ENCODE measurements at places on chromosomes 4 and X. TPM values are rescaled to one million over a fixed set of nuclear protein-coding genes. Genes with fewer than 3 reads are reported as not detected.

DNA sequence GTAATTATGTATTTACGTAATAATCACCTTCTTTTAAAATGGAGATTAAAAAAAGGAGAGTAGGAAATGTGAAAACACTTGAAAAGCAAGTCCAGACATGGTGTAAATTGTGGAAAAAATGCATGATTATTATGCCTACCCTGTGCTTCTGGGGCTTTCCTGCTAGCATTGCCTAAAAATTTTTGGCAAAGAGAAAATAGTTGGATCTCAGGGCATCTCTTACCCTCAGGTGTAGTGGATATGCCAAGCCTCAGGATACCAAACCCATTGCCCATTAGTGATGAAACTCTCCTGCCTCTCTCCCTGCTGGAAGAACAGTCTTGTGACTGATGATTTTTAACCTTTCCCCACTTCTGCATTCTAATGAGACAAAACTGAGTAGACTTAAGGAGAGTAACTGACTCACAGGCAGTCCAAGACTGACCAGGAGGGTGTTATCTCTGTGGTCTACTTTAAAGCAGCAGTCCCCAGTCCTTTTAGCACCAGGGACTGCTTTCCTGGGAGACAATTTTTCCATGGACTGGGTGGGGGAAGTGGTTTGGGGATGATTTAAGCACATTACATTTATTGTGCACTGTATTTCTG lies 174.6 kb downstream of the ZNF330 start:
- no peak for DNase-seq

DNA sequence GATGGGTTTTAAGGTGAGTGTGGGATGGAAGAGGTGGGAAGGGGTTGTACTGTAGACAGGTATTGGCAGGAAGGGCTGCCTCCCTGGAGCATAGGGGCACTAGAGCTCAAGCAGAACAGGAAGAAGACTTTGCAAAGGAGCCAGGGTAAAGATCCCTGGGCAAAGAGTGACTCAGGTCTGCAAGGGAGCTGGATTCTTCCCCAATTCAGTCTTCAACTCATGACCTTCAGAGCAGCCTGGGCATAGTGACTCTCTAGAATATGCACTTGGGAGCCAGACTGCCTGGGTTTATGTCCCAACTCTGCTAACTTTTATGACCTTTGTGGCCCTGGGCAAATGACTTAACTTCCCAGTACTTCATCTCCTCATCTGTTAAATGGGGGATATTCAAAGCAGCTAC lies 4.0 kb downstream of the LONRF3 start:
- no peak for DNase-seq

- no peak for DNase-seq
These were observed 3.7 kb upstream of the BCOR start for GRCh38 chrX:40101430-40101802.

- no peak for DNase-seq
These were observed 379.7 kb upstream of the FAT1 start for GRCh38 chr4:187103351-187103750.

GRCh38 chr4:52841682-52842456 lies 20.2 kb upstream of the RASL11B start:
- no peak for DNase-seq

GRCh38 chrX:51860679-51861078 lies 32.7 kb upstream of the MAGED1 start:
- no peak for DNase-seq

GRCh38 chrX:152641996-152642395 lies 4.3 kb downstream of the GABRQ start:
- no peak for DNase-seq

- no peak for DNase-seq
These were observed 570 bp upstream of the RNF128 start for GRCh38 chrX:106725931-106726330.

DNA sequence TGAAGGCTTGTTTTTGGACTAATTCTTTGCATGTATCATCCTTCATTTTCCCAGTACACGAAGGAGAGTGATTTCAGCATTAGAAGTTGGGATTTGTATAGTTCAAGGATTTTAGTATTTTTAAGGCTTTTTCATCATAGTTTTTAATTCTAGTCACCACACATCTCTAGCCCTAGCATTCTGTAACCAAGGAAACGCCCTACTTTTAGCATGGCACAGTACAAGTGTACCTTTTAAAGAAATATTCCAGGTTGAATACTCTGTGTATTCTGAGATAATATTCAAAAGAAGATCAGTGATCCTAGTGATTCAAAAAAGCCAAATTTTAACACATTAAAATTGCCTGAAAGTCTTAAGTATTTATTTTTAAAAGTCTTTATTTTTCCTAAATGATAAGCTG lies 150.5 kb downstream of the RAP1GDS1 start:
- no peak for DNase-seq

- DNase-seq, result no peak
These were observed 154.5 kb upstream of the ANK2 start for GRCh38 chr4:112894951-112895350.

DNA sequence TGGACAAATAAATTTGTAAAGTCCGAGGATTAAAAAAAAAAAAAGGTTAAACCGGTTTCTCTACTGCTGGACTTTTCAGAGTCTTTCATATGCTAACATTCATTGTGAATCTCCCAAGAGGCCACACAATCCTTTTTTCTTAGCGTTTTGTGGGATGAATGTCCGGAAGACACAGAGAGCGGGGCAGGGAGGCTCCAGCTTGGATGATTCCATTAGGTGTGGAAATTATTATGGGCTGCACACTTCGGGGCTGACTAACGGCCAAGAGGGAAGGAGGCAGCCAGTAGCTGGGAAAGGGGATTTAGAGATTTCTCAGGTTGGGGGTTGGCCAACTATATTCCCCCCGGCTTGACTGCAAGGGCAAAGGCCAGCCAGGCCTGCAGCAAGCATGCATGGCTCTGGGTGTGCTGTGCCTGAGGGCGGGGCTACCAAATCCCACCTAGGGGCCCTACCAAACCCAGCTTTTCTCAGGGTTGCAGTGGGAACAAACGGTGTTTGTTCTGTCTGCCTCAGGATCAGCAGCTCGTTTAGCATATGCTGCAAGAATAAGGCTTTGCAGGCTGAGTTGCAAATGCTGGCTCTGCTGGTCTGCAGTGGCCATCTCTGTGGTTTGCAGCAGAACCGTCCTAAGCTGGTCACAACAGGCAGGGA lies 28.6 kb downstream of the NYX start:
- DNase-seq, result no peak

DNA sequence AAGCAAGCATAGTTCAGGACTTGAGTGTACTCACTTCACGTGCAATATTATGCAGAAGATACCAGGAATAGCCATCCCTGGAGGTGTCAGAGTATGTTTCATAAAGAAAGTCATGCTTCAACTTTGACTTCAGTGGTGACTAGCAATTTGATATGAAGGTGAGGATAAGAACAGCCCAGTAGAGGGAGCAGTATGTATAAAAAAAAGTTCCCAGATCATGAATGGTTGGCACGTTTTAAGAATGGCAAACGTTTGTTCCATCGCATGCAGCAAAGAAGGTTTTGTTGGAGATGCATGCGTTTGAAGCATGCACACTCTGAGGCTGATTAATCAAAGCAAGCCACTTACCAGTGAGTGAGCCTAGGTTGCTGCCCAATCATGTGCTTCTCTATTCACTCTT lies 33.5 kb upstream of the SLITRK4 start:
- no peak for DNase-seq

GRCh38 chr4:170248029-170248428 lies 158.3 kb upstream of the AADAT start:
- DNase-seq, result no peak

DNA sequence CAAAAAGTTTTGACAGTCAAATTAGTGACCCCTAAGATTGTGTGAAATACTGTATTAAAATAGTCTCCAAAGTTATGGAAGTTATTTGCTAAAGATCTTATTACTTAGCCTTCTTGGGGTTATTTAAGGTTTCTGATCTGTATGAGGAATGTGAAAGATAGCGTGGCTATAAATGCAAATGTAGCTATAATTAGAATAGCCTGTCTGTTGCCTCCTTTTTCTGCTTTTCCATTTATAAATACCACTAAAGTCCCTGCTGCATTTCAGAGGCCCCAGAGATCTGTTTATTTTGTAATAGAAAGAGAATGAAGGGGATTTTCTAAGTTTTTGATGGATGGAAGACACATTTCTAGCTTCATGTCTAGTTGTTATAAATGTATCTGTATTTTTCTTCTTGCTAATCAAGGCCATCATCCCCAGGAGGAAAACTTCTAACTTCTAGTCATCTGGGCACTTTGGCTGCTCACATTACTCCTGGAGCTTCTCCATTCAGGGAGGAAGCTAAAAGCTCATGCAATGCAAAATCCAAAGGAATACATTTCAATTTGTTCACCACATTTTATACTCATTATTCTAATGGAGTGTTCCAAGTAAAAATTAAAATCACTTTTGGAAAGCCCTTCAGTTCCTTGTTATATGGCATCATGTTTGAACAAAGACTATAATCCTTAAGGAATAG lies 73.9 kb downstream of the INTS12 start:
- DNase-seq, result no peak

DNA sequence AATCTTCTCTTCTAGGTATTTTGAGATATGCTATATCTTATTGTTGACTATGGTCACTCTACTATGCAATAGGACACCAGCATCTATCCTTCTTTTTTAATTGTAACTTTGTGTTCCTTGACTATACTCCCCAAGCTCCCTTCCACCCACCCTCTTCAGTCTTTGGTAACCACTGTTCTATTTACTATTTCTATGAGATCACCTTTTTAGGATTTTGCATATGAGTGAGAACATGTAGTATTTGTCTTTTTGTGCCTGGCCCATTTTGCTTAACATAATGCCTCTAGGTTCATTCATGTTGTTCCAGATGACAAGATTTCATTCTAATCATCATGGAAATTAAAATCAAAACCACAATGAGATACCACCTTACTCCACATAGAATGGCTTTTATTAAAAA lies 63.3 kb upstream of the BANK1 start:
- DNase-seq, result no peak

- no peak for DNase-seq
These were observed 66.9 kb downstream of the TAB3 start for GRCh38 chrX:30822068-30822681.

GRCh38 chrX:13346646-13347045 lies 26.8 kb upstream of the ATXN3L start:
- DNase-seq, result no peak

GRCh38 chr4:40890764-40891163 lies 141.0 kb downstream of the NSUN7 start:
- no peak for DNase-seq

DNA sequence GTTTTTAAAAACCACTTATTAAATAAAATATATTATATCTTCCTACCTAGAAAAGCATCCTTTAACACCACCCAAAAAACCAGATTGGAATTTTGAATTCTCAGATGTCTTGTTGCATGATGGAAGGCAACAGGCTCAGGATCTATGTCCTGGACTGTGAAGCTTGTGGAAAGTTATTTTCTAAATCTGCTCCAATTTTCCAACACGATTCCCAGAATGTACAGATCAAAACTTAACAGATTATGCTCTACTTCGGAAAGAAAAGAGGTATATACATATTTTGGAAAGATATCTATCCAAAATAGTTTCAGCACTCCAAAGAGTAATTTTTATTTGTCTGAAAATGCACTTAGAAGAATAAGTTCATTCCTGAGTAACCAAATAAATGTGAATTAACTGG lies 291.7 kb upstream of the EMCN start:
- DNase-seq, result no peak

- DNase-seq, result no peak
These were observed 34.1 kb downstream of the MOB1B start for GRCh38 chr4:70936200-70936787.

DNA sequence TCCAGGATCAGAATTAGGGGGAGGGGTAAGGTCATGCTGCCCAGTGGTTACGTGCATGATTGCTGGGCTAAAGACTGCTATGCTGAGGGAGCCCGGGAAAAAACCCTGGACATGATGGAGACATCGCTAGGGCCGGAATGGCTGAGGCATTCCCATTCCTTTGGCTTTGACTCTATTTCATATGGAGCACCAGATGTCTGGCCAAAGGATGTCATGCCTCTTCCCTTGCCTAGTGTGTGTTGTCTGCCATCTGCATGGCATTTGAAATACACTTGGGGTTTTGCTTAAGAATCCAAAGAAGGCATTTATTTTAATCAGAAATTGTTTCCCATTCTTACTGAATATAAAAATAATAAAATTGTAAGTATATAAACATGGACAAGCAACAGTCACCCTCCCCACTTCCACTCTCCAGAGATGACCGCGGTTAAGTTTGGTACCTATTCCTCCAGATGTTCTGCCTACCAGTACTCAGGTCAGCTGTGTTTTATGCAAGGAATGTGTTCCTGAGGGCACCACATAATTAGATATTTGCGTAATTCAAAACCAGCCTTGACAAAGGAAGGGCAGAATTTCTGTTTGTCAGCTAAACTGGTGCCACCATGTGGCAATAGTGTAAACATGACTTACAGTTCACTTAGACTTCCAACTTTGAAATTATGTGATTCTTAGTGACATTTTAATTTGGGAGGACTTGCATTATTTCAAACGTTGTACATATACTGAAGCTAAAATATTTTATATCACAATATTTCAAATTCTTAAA lies 105.9 kb downstream of the CT47B1 start:
- no peak for DNase-seq

- no peak for DNase-seq
These were observed 43.1 kb upstream of the SETD7 start for GRCh38 chr4:139599076-139599475.

GRCh38 chr4:147160908-147161513 lies 215.3 kb upstream of the TTC29 start:
- no peak for DNase-seq

- no peak for DNase-seq
These were observed 11.2 kb downstream of the GK2 start for GRCh38 chr4:79396794-79397193.

DNA sequence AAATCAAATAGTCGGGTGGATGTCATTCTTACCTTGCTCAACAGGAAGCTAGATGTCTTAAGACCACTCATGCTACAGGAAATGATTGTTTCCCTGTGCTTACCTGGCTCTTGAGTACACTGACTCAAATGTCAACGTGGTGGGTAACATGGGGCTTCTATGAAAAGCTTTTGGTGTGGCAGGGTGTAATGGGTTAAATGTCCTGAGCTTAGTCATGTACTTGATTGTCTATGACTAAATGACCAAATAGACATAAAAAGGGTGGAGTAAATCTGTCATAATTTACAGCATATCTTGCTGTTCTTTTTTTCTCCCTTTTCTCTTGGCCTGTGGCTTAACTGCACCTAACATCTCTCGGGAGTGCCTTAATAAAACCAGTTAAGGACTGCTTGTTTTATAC lies 44.9 kb downstream of the CCNG2 start:
- peak; percentile 37 for DNase-seq

The CCDC120 gene
- total RNA-seq, result 10.2 TPM

The KLKB1 gene
- 1.2 TPM for total RNA-seq

The USP17L15 gene
- total RNA-seq, result not detected

The FAM90A26 gene
- total RNA-seq, result not detected

The CCNB3 gene
- total RNA-seq, result 0.07 TPM

The CXCL6 gene
- not detected for total RNA-seq

The PHKA1 gene
- total RNA-seq, result 0.30 TPM

The OTUD6A gene
- not detected for total RNA-seq

The FAM236B gene
- not detected for total RNA-seq

The EGFL6 gene
- total RNA-seq, result not detected

Data from CD4-positive, CD25-positive, alpha-beta regulatory T cell (primary cell).